ENCODE measurements at places on chromosomes 12 and 14.

- DNase-seq = no peak
Observed at GRCh38 chr12:52132754-52133161, 53.3 kb downstream of the SMIM41 start.

GRCh38 chr14:60544659-60545058 lies 35.7 kb downstream of the SIX6 start:
- no peak for DNase-seq

DNA sequence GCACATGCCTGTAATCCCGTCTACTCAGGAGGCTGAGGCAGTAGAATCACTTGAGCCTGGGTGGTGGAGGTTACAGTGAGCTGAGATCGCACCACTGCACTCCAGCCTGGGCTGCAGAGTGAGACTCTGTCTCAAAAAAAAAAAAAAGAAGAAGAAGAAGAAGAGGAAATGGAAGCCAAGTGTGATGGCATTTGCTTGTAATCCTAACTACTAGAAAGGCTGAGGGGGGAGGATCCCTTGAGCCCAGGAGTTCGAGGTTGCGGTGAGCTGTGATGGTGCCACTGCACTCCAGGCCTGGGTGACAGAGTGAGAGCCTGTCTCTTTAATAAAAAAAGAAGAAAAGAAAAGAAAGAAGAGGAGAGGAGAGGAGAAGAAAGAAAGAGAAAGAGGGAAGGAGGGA lies 52.1 kb downstream of the LGMN start:
- DNase-seq = no peak

DNA sequence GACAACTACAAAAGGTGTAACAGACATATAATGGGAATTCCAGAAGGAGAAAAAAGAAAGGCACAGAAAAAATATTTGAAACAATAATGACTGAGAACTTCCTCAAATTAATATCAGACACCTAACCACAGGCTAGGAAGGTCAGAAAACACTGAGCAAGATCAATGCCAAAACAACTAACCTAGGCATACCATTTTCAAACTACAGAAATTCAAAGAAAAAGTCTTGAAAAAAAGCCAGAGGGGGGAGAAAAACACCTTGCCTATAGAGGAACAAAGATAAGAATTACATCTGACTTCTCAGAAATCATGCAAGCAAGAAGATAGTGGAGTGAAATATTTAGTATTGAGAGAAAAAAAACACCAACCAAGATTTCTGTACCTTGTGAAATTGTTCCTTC lies 77.8 kb downstream of the RIN3 start:
- no peak for DNase-seq

GRCh38 chr12:65631621-65632111 lies 192.6 kb upstream of the HMGA2 start:
- DNase-seq = no peak

DNA sequence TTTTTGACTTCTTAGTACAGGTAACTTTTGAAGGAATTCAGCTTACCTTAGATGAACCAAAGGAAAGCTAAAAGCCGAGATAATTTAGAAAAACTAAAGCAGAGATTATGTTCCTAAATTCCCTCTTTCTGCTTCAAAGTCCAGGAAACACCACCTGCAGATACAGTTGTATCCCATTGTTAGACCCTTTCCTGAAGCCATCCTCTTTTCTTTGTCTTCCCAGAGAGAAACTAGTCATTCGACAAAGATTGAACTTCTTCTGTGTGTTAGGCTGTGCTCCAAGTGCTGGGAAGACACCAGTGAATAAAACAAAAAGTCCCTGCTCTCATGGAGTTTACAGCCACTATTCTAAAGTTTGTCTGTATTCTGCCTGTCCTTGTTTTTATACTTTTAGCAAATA lies 29.3 kb downstream of the PPM1A start:
- DNase-seq = no peak

- DNase-seq = no peak
Observed at GRCh38 chr12:4564818-4565217, 2.8 kb downstream of the DYRK4 start.

DNA sequence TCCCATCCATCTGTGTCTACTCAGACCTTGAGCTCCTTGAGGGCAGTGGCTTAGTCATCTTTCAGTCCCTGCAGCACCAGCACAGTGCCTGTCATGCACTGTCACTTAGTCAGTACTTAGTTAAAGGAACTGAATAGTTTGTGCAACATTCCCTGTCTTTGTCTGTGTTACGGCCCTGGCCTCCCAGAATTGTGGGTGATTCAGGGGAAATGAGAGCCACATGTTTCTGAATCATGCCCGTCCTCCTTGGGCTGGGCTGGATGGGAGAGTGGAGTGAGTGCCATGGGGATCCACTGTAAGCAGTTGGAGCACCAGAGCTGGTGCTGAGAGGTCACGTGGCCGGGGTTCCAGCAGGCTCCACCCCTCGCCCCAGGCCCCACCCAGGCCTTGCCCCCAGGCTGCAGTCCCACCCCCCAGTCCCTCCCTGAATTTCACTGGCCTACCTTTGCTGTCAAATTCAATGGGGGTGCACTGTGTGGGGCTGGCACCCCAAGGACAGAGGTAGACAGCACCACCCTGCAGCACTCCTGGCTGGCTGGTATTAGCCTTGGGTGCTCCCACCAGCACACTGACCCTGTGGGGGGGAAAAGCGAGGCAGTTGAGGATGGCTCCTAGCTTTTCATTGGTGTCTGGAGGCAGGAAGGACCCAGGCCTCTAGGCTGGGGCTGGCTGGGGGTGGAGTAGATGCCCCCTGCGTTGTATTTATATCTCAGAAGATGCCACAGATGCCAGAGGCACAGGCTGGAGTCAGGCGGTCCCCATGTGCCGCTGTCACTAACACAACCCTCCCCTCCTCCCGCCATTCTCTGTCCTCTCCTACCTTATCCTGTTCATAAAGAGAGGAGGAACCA lies 7.5 kb downstream of the ITGA5 start:
- peak; percentile 68 for DNase-seq

DNA sequence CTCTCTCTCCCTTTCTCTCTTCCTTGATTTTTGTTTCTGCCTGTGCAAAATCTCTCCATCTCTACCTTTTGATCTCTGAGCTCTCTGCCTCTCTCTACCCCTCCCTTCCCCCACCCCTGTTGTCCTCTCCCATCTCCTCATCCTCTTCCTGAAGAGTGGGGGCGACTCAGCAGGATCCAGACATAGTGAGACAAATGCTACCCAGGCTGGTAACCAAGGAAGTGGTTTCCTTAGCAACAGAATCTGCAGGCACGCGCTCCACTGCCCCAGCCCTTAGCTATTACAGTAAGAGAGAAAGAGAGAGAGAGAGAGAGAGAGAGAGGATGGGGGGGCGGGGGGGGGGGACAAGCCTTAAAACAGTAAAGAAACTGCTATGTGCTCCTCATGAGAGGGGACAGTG lies 85.6 kb downstream of the CMKLR1 start:
- DNase-seq = no peak

DNA sequence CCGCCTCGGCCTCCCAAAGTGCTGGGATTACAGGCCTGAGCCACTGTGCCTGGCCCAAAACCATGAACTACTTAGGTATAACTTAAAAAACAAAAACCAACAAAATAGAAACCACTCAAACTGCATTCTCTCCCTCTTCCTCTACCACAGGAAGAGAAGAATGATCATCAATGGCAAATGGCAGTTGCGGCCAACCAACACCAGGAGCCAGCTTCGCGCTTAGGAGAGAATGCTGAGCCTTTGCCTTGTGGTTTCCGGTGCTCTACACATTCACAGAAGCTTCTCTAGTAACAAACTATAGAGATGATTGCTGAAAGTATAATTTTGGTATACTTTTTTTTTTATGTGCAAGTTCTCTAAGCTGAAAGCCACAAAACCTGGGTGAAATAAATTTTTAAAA lies 17.1 kb downstream of the CATSPERB start:
- no peak for DNase-seq

GRCh38 chr12:117060929-117061305 lies 38.3 kb downstream of the TESC start:
- DNase-seq = no peak

- DNase-seq = no peak
Observed at GRCh38 chr12:76470028-76470939, 89.3 kb downstream of the OSBPL8 start.

GRCh38 chr12:110042264-110042663 lies 6.1 kb downstream of the C12orf76 start:
- no peak for DNase-seq

DNA sequence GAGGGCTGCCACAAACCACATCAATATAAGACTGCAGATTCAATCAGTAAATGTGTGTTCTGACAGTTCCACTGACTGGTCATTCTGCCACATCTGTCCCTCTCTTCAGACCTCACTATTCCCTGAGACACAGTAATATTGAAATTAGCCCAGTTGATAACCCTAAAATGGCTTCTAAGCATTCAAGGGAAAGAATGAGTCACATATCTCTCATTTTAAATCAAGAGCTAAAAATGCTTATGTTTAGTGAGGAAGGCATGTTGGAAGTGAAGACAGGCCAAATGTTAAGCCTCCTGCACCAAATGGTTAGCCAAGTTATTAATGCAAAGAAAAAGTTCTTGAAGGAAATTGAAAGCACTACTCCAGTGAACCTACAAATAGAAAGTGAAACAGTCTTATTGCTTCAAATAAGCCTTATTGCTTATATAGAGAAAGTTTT lies 24.5 kb upstream of the KIF21A start:
- DNase-seq = no peak

- no peak for DNase-seq
Observed at GRCh38 chr12:108685469-108686260, 45.7 kb downstream of the CORO1C start.
